ENCODE measurements at places on chromosomes 7 and 10.

DNA sequence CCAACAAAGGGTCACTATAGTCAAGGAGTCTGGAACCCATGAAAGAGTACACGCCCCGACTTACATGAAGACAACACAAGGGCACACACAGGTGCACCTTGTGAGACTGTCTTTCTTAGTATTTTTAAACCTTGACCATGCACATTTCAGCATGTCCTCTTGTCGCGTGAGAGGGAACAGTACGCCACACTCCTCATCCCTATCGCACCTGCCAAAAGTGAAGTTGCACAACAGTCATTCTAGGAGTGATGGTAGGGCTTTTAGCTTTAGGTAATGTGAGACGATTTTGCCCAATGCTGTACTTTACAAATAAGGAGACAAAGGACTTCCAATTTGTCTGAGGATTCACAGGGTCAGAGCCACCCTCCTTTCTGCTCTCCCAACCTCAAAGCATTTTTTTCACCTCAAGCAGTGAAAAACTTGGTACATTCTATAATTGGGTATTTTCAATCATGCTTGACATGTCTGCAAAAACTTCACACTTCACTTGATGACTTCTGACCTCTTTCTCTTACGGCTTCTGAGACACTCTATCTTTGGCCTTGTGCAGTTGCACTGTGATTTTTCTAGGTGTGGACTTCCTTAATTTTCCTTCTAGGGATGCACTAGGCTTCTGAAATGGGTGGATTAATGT lies 173.9 kb upstream of the GRB10 start:
- DNase-seq: no peak

- no peak for DNase-seq
Measured at GRCh38 chr7:26103596-26103995, 48.4 kb upstream of the NFE2L3 start.

- DNase-seq: no peak
Measured at GRCh38 chr7:31788883-31789680, 102.1 kb downstream of the PPP1R17 start.

DNA sequence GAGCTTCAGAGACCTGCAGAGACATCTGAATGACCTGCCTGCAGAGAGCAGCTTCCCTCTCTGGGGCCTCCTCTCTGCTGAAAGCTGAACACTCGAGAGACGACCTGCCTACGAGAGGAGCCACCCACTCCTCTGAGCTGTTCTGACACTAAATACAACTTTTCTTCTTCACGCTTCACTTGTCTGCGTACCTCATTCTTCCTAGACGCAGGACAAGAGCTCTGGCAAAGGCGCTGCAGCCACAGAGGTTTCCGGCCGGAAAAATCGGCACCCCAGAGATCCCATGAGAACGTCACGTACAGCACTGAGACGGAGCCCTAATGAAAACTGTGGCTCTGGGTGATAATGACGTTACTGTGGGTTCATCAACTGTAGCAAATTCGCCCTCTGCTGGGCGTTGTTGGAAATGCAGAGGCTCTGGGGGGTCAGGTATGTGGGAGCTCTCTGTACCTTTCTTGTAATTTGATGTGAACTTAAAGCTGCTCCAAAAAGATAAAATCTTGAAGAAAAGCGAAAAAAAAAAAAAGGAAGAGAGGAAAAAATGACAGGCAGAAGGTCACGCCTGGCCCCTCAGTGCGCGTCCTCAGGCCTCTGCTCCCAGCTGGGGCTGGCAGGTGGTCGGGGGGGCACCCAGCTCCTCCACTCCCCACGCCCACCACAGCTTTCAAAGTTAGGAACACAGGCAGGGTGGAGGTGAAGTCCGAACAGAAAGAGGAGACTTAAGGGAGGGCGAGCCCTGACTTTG lies 120.7 kb downstream of the DYNC2I1 start:
- peak; percentile 73 for DNase-seq

DNA sequence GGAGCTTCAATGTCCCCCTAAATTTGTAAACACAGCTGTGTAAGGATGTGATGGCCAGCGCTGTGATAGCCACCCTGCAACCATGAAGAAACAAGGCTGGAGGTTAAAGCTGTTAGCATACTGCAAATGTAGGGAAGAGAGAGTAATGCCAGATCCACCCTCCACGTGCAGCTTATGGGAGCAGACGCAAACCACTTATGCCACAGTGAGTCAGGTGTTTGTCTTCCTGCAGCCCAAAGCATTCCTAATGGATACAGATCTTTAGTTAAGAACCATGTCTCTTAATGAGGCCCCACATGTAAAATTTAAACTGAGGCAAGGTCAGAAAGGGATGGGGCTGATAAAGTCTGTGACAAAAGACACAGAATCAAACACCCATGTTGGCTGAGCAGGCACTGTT lies 13.6 kb upstream of the MYL7 start:
- DNase-seq: no peak

DNA sequence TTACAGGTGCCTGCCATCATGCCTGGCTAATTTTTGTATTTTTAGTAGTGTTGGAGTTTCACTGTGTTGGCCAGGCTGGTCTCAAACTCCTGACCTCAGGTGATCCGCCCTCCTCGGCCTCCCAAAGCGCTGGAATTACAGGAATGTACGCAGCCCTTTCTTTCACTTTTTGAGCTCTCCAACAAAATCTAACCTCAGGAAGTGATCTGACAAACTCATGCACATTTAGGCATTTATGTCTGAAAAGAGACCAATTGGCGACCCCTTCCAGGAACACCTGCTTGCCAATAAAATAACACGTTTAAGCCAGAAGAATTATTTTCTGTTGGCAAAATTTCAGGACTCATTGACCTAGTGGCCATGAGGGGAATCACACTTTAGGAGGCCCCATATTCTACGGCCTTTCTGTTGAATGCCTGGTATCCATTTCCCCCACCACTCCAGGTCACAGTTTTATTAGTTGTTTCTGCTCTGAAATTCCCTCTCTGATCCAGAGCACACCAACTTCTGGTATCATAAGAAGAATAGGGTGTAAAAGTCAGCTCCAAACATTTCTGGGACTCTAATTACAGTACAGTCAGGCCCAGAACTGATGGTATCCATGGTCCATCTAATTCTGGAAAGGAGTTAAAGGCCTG lies 65.8 kb upstream of the FRMD4A start:
- DNase-seq: no peak

DNA sequence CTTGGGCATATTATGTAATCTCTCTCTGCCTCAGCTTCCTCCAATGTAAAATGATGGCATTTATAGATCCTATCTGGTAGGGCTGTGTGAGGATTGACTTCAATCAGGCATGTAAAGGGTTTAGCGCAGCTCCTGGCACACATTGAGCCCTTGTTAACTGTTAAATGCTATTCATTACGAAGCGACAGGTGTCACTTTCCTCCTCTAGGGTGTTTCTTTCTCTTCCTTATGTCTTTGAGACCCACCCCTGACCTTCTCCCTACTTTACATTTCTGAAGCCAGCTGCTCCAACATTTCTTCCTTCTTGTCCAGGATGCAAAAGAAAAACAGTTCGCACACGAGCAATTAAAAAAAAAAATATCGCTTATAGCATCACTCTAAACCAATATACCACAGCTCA lies 5.7 kb upstream of the R3HCC1L start:
- no peak for DNase-seq

DNA sequence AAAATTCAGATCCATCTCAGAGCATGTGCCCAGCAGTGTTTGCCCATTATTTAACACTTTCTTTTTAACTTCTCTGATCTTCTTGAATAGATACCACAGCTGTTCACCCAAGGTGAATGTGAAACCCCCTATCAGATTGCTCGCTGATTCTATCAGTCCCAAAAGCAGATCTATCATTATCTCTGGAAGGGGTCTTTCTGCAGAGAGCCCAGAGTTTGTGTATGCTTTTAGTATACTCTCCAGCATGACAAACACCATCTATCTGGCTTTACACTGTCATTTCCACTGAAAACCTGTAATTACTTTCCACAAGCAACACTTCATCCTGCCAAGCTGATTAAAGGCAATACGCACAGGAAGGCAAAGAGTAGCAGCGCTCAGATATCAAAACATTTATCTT lies 168.2 kb downstream of the CACNA2D1 start:
- DNase-seq: no peak

DNA sequence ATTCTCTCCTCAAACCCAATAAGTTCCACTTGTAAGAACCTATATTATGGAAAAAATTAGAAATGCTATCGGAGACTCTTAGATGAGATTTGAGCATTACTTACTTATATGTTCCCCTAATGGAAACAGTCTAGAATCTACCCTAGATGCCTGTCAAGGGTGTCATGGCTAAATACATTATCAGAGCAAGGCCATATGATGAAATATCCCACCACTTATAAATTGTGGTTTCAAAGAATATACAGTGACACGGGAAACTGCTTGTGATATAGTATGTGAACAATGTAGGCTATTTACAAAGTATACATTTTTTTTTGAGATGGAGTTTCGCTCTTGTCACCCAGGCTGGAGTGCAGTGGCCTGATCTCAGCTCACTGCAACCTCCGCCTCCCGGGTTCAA lies 46.3 kb upstream of the CTBP2 start:
- DNase-seq: no peak

DNA sequence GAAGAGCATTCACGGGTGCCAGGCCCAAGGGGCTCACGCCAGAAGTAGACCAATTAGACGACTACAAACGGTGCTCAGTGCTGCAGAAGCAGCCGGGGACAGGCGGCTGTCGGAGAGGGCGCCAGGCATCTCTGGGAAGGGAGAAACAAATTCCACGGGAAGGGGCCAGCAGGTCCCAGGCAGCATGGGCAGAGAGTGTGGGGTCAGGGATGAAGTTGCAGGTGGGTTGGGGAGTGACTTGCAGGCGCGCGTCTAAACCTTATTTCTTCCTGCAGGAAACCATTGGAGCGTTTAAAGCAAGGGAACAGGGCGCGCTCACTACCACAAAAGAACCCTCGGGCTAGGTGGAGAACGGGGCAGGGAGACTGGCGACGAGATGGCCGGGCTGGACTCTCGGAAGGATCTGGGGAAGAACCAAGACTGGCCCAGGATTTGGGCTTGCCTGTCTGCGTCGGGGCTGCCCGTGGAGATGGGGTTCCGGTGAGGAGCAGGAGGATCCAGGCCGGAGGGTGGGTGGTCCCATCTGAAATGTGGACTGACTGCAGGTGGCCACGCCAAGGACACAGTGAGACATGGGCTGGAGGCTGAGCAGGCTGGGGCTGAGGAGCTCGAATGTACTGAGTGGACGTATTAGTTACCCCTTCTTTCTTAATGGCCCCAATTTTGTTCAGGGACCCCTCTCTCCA lies 116.3 kb upstream of the DIP2C start:
- no peak for DNase-seq

GRCh38 chr7:137480824-137481365 lies 137.4 kb upstream of the PTN start:
- DNase-seq: no peak

GRCh38 chr7:106575138-106575823 lies 85.7 kb downstream of the CCDC71L start:
- DNase-seq: no peak

DNA sequence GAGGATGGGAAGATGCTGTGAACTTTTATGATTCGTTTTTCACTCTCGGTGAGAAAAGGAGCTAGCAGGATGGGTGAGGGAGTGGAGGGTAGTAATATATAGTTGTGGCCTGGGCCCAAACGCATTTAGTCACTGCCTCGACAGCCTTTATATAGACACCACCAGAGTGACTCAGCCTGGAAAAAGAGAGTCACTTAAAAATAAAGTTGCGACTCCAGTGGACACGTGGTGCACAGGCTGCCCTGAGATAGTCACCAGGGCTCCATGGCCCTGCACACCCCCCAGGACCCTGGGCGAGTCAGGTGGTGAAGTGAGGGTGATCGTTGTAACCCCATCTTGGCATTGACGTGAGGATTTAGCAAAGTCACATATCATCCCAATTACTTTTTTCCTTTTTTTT lies 106.7 kb downstream of the CUX1 start:
- DNase-seq: no peak

GRCh38 chr7:121339082-121339481 lies 10.3 kb downstream of the WNT16 start:
- peak; percentile 79 for DNase-seq

- DNase-seq: no peak
Measured at GRCh38 chr7:95199779-95200558, 124.4 kb downstream of the PON1 start.

- no peak for DNase-seq
Measured at GRCh38 chr10:17081431-17081830, 48.2 kb downstream of the CUBN start.

GRCh38 chr10:46288601-46289206 lies 1.9 kb downstream of the ANTXRL start:
- DNase-seq: no peak

DNA sequence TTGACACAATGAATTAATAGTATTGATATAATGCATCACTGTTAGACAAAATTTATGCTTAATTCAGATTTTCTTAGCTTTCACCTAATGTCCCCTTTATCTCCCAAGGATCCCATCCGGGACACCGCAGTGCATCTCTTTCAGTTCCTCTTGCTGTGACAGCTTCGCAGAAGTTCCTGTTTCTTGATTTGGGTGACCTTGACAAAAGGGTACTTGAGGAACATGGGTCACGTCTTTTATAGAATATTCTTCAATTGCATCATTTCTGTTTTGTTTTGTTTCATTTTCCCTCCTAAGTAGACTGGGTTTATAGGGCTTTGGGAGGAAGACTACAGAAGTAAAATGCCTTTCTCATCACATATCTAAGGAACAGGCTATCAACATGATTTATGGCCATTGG lies 453.2 kb downstream of the DPP6 start:
- no peak for DNase-seq

DNA sequence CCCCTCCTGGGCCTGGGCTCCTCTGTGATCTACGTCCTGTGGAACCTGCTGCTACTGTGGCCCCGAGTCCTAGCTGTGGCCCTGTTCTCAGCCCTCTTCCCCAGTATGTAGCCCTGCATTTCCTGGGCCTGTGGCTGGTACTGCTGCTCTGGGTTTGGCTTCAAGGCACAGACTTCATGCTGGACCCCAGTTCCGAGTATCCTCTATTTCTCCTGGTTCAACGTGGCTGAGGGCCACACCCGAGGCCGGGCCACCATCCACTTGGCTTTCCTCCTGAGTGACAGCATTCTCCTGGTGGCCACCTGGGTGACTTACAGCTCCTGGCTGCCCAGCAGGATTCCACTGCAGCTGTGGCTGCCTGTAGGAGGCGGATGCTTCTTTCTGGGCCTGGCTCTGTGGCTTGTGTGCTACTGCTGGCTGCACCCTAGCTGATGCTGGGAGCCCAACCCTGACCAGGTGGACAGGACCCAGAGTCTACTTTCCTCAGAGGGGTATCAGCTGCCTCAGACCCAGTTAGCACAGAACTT lies 37.8 kb upstream of the MMD2 start:
- no peak for DNase-seq

GRCh38 chr7:143495851-143496250 lies 18.2 kb downstream of the TAS2R41 start:
- DNase-seq: no peak
